ENCODE measurements at places on chromosomes 6 and 20. TPM values are rescaled to one million over a fixed set of nuclear protein-coding genes. Genes with fewer than 3 reads are reported as not detected.

Gene VNN1
- polyA plus RNA-seq: 13.8 TPM

Gene IGF2R
- polyA plus RNA-seq: 23.7 TPM

Gene FOXC1
- polyA plus RNA-seq: 18.0 TPM

Gene SPAG4
- 13.1 TPM for polyA plus RNA-seq

Gene CST5
- not detected for polyA plus RNA-seq

Gene RIN2
- 20.2 TPM for polyA plus RNA-seq

Gene TXLNB
- 0.13 TPM for polyA plus RNA-seq

Gene RFX6
- polyA plus RNA-seq: not detected

Gene COL9A1
- polyA plus RNA-seq: 0.19 TPM

Gene REM1
- 2.0 TPM for polyA plus RNA-seq

Gene ARFGEF3
- 1.2 TPM for polyA plus RNA-seq

Gene KCNB1
- polyA plus RNA-seq: 0.26 TPM

Gene MTFR2
- polyA plus RNA-seq: 0.65 TPM

Gene PRELID3B
- 26.4 TPM for polyA plus RNA-seq

Gene TSPO2
- polyA plus RNA-seq: 0.88 TPM

Gene PLCB4
- polyA plus RNA-seq: 2.8 TPM

Gene PGC
- 0.39 TPM for polyA plus RNA-seq

Gene C6orf132
- polyA plus RNA-seq: 5.6 TPM

Gene CSNK2A1
- polyA plus RNA-seq: 39.7 TPM

Gene OXT
- 10.8 TPM for polyA plus RNA-seq

Gene BTN1A1
- not detected for polyA plus RNA-seq

Gene TBXT
- polyA plus RNA-seq: not detected

Gene MUC22
- not detected for polyA plus RNA-seq

Gene CAP2
- polyA plus RNA-seq: 9.8 TPM

Gene CNR1
- 0.17 TPM for polyA plus RNA-seq

Gene WFDC10B
- not detected for polyA plus RNA-seq

Gene TPD52L2
- polyA plus RNA-seq: 73.1 TPM

Gene PRL
- not detected for polyA plus RNA-seq

Gene PAK5
- 0.22 TPM for polyA plus RNA-seq

Gene BPIFB1
- not detected for polyA plus RNA-seq

Gene CAGE1
- not detected for polyA plus RNA-seq

Gene PKHD1
- polyA plus RNA-seq: 6.0 TPM

Gene ADTRP
- polyA plus RNA-seq: 5.9 TPM

Gene MYT1
- not detected for polyA plus RNA-seq

Gene MLIP
- 1.7 TPM for polyA plus RNA-seq

Gene GNAS-AS1
- polyA plus RNA-seq: 0.37 TPM

Gene GJA10
- polyA plus RNA-seq: not detected

Gene PSORS1C2
- polyA plus RNA-seq: not detected

Gene PRSS16
- polyA plus RNA-seq: 5.1 TPM

Gene B3GALT4
- 14.0 TPM for polyA plus RNA-seq

Gene ULBP3
- 0.71 TPM for polyA plus RNA-seq

Gene PTPRT
- polyA plus RNA-seq: not detected

Gene OGFRL1
- 3.6 TPM for polyA plus RNA-seq

Gene POU5F1
- 7.9 TPM for polyA plus RNA-seq

Gene HLA-G
- polyA plus RNA-seq: 0.37 TPM

Gene MRPS26
- polyA plus RNA-seq: 109 TPM

Gene BTNL2
- polyA plus RNA-seq: not detected

Gene PGK2
- not detected for polyA plus RNA-seq

Gene DPPA5
- not detected for polyA plus RNA-seq

Gene PDE10A
- polyA plus RNA-seq: 4.8 TPM
